Muscle of back (tissue), 13 donors: ENCODE measurements at places on chromosomes 16 and 17. TPM values are rescaled to one million over a fixed set of nuclear protein-coding genes. Genes with fewer than 3 reads are reported as not detected.

DNA sequence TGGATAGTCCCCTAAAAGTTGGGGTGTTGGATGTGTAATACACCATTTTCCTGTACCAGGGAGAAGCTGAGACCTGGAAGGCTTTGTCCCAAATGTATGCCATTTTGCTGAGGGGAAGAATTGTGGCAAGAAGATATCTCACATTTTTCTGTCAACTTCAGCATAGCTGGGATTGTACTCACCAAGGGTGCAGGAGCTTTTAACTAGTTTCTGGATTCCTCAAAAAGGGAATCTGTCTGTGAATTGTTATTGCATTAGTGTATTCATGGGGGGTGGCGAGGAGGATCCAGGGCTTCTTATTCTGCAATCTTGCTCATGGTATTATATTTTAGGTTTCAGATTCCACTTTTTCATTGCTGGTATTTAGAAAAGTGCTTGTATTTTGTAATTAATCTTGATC, 208.2 kb upstream of the MYOCD start:
- no peak for DNase-seq

- no peak for DNase-seq
Measured at GRCh38 chr17:16085066-16085699, 85.6 kb downstream of the TTC19 start.

PIK3R5 gene
- 2.7 TPM for polyA plus RNA-seq

- DNase-seq = no peak
Measured at GRCh38 chr16:75263291-75263962, 12.0 kb upstream of the BCAR1 start.

DNA sequence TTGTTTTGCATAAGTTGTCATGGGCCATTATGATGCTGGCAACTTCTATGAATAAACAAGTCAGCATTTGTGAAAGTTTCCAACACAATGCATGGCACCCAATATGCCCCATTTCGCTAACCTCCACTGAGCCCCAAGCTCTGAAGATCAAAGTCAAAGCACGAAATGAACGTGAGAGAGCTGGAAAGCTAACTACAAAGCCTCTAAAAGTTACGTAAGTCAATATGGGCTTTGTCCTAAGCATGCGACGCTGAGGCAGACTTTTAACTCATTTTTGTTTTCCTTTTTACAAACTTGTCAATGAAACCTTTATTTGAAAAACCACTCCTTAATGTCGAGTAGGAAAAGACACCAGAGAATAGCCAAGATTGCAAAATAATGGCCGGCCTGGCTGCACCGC, 131.6 kb upstream of the NUDT7 start:
- DNase-seq = no peak

HBQ1 gene
- polyA plus RNA-seq = 1.4 TPM

- DNase-seq = no peak
Measured at GRCh38 chr17:13837417-13837816, 231.9 kb upstream of the COX10 start.

GRCh38 chr16:59719121-59719520, 985.0 kb upstream of the GOT2 start:
- no peak for DNase-seq

LYZL6 gene
- polyA plus RNA-seq = not detected

KIF2B gene
- not detected for polyA plus RNA-seq
